ENCODE measurements at places on chromosomes 7 and 10.
A peak's percentile ranks its signal among the peaks of the same experiment; 100 is the strongest.

- no peak for DNase-seq
Measured at GRCh38 chr7:101399759-101400158, 37.1 kb downstream of the COL26A1 start.

- no peak for DNase-seq
Measured at GRCh38 chr10:118971876-118972275, 57.6 kb upstream of the NANOS1 start.

- DNase-seq, result no peak
Measured at GRCh38 chr7:6476596-6477317, 29.0 kb upstream of the DAGLB start.

- DNase-seq, result no peak
Measured at GRCh38 chr10:5526691-5527331, 2.0 kb downstream of the CALML3 start.

DNA sequence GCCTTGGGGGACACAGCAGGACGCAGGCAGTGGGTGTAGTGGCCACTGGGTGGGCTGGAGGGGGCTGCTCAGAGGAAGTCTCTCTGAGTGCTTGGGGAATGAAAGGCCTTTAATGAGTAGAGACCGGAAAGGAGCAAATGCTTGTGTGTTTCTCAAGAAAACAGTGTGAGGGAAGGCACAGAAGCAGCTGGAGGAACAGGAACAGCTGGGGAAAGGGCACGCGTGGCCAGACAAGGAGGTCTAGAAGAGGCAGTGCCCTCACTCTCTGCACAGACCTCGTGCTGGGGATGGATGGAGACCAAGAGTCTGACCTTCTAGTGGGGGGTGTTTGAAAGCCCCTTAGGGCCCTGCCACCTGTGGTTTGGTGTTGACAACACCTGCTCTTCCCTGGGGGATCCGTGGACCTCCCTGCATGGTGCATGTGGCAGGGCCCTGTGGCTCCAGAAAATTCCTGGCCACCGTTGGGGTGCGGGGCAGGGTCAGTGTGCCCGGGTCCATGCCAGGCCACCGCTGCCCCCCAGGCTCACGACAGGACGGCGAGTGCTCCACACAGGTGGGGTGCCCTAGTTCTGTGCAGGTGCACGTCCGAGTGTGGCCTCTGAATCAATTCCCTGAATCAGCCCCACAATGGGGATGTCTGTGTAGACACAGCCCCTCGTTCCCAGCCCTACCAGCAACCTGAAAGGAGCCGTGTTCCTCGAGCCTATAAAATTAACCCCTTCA, 25.9 kb upstream of the FAM20C start:
- DNase-seq, result no peak

DNA sequence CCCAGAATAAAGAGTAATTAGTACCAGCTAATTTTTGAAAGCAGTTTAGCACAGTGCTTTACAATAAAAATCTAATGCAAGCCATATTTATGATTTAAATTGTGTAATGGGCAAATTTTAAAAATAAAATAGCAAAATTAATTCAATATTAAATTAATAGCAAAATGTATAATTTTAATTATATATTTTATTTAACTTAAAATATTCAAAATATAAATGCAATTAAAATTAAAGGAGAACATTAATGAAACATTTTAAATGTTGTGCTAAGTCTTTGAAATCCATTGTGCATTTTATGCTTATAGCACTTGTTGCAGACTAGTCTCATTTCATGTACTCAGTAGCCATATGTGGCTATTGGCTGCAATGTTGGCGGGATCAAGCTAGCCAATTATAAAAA, 367.6 kb downstream of the SUGCT start:
- DNase-seq, result no peak

DNA sequence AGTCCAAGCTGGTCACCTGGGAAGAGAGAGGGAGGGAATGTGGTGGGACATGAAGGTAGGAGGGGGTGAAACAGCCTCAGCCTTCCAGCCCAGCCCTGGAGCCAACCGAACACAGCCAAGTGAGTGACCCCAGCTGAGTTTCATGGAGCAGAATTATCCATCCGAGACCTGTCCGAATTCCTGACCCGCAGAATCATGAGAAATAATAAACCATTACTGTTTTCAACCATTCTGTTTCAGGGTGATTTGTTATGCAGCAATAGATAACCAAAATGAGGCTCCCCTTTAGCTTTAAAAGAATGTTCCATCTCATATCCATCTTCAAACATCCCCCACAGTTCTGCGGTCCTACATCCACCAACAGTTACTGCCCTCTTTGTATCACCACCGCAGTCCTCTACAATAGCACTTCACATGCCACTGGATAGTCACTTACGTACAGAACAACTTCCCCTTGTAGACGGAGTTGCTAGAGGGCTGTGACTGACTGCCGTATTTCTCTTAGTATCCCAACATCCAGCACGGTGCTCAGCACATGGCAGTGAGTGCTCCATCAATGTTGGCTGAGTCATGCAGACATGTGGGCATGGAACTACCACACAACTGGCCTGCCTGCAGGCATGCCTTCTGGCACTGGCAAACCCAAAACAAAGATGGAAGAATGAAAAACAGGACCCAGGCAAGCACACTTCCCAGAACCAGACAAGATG, 18.5 kb downstream of the KIAA1549 start:
- no peak for DNase-seq

DNA sequence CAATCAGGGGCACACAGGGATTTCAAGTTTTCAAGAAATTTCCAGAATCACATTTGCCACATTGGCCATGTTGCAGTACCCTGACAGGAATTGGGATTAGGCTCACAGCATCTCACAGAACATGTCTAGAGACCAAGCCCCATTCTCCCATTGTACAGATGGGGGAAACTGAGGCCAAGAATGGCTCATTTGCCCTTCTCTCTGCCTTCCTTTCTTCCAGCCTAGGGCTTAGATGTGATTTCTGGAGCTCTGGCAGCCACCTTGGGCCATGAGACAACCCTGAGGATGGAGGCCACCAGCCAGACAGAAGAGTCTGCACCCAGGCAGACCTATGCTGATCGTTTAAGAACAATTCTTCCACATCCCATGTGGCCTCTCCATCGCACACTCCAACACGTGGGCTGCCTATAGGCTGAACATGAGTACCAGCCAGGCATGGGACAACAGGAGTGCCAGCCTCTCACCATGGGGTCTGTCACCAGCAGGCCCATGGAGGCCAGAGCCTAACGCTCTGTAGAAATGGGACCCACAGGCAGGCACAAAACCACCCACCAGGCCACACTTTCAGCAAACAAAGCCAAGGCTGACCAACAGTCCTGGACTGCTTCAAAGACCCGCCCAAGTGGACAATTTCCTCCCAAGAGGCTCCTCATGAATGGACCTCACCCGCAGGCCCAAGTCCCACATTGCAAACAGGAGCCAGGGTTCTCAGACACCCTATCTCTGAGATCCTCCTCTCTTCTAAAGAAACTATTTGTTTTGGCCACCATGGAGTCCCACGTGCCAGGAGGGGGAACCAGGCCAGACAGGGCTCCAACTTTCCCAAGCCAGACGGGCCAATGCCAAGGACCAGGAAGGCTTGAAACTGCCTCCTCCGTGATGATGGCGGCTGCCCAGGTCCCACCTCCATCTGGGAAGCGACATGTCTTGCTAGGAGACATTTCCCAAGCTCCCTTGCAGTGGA, 20.7 kb downstream of the PDGFA start:
- DNase-seq, result no peak

- DNase-seq, result no peak
Measured at GRCh38 chr10:119084896-119085295, 4.3 kb upstream of the EIF3A start.

- DNase-seq, result no peak
Measured at GRCh38 chr10:42476101-42476500, 162.3 kb downstream of the ZNF33B start.

- DNase-seq, result peak; percentile 61
Measured at GRCh38 chr7:128387216-128388144, 22.3 kb downstream of the IMPDH1 start.

DNA sequence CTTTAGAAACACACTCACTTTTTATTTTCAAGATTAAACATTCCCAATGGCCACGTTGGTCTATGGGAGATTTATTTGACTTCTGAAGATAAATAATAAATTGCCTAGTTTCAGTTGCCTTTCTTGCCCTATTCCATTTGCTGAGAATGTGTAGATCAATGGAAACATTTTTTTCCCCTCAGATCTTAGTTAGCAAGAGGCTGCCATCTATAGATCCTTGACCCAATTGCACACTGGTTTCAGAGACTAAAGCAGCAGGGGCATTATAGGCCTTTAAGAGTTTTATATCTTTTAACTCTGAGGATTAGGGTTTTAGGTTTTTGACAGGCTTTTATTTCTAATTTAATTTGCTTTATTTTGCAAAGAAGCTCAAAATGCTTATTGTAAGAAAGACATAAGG, 163.2 kb upstream of the GPR26 start:
- no peak for DNase-seq

GRCh38 chr10:6647811-6648526, 67.9 kb upstream of the PRKCQ start:
- peak; percentile 18 for DNase-seq

GRCh38 chr10:124944982-124945381, 3.1 kb downstream of the ZRANB1 start:
- DNase-seq, result no peak

All from anterior cingulate cortex (tissue), 58 donors.